Renal cortical epithelial cell (primary cell): ENCODE measurements at places on chromosomes 5 and 9. TPM values are rescaled to one million over a fixed set of nuclear protein-coding genes. Genes with fewer than 3 reads are reported as not detected.

TEX53 gene
- total RNA-seq, result not detected in 2 replicates

UBLCP1 gene
- 22.2 and 25.3 TPM in 2 replicates for total RNA-seq

KIF4B gene
- 0.05 TPM in 1 of 2 replicates, not detected in the other for total RNA-seq

DNA sequence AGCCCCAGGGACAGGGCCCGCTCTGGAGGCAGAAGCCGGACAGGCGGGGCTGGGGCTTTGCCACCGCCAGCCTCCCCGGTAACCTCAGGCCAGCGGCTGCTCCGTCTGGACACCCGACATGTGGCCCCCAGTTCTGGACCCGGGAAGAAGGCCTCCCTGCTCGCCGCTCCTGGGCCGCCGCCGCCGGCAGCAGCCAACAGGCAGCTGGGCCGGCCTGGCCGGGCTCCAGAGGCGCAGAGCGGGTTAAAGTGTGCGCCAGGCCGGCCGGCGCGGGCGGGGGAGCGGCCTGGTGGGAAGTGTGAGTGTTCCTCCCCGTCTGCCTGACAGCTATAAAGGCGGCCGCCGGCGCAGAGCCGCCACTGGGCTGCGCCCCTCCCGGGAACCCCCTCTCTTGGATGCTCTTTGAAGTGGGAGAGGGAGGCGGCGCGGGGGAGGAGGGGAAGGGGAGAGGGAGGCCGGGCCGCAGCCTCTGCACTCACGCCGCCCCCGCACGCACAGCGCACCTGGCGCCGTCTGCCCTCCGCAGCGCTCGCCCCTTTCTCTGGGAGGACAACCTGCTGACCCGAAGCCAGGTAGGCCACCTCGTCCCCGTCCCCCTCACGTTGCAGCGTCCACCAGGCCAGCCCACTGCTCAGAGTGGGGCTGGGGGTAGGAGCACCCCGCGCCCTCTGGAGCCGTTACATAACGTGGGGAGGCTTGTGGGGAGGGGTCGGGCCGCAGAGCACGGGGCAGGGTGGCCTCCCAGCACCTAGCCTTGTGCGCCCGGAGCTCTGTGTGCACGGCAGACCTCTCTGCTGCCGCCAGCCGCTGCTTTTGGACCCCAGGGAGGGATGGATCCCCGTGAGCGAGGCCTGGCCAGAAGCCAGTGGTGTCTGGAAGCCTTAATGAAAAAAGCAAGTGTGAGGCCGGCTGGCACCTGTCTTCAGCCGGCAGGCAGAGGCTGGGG lies at the start of gene ADAMTSL2:
Gene ADAMTSL2, plus strand, starts transcription at position 359 of the 946 bp plus-strand sequence. CDS start 2,009 bp downstream, outside the sequence.
- no peak for DNase-seq

GRCh38 chr9:98522487-98522886 lies 186.2 kb downstream of the GABBR2 start:
- DNase-seq, result no peak

- DNase-seq, result peak; percentile 4
Measured at GRCh38 chr9:135797507-135798262, 95.7 kb downstream of the KCNT1 start.

GRCh38 chr5:90690307-90690706 lies 131.7 kb downstream of the ADGRV1 start:
- no peak for DNase-seq

DNA sequence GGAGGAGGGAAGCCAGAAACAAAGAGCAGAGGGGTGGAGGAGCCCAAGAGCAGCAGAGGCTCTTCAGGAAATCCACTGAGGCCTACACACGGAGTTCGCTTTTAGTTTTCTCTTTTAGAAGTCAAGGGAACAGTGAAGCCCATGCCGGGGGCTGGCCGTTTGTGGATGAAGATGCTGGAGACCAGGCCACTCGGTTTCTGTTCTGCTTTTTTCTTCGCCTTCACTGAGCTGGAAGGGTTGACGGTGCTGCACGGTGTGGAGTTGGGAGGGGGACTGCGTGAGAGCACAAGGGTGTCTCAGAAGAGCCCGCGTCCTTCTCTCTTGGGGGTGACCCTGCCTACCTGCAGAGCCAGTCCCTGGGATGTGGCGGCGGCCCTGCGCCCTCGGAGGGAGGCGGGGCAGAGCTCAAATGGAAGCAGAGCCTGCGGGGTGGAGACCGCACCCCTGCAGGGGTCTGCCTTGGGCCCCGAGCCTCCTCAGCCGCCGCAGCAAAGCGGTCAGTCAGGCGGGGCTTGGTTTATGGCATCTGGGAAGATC lies 68.5 kb upstream of the CACNA1B start:
- DNase-seq, result no peak

GRCh38 chr9:126301985-126302603 lies 24.5 kb upstream of the MVB12B start:
- peak; percentile 37 for DNase-seq
